ENCODE measurements at places on chromosomes 4 and X.

DNA sequence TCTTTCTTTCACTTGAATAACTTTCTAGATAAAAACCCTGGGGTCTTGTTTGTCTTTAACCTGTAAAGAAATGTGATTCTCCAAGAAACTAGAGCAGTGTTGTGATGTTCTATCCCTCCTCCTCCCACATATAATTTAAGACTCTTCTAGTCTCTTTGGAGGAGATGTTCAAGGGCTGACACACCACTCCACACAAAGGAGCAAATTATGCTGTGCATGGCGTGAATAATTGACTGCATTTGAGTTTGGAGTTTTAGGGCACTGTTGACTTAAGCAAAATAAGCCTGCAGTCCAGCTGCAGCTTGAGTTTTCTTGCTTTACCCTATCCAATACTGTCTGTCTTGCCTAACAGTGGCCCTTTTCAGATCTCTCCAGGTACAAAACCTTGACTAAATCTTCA, 119.7 kb downstream of the CHRDL1 start:
- no peak for DNase-seq

- no peak for DNase-seq
Measured at GRCh38 chr4:41723286-41723685, 25.2 kb downstream of the PHOX2B start.

GRCh38 chr4:136927172-136927571, 605.1 kb downstream of the PCDH18 start:
- DNase-seq, result no peak

DNA sequence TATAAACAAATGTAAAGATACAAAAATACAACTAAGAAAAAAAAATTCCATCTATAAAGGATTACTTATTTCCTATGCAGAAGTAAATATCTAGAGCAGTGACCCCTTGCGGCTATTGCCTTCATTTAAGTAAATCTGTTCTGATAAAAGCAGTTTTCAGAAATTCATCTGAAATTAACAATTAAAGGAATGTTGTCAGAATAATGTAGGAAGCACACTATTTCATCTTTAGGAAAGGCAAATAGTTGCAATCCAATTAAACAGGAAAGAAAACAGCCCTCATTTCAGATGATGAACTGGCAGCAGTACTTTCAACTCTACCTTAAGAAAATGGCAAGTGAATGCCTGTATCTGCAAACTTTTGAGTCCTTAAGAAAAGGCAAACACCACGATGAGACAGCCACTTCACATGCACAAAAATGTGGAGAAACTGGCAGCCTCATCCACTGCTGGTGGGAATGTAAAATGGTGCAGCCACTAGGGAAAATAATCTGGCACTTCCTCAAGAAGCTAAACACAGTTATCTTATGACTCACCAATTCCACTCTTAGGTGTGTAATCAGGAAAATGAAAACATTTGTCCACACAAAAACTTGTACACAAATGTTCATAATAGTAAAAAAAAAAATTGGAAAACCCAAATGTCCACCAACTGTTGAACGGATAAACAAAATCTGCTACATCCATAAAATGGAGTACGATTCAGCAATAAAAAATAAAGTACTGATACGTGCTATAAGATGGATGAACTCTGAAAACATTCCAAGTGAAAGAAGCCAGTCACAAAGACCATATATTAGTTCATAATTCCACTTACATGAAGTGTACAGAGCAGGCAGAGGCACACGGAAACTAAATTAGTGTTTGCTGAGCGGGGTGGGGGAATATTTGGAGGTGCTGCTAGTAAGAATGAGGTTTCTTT, 2.0 kb upstream of the THAP9 start:
- peak; percentile 21 for DNase-seq

GRCh38 chrX:107686792-107687191, 58.5 kb downstream of the PRPS1 start:
- no peak for DNase-seq

- DNase-seq, result no peak
Measured at GRCh38 chrX:109629310-109629709, 4.3 kb upstream of the KCNE5 start.

DNA sequence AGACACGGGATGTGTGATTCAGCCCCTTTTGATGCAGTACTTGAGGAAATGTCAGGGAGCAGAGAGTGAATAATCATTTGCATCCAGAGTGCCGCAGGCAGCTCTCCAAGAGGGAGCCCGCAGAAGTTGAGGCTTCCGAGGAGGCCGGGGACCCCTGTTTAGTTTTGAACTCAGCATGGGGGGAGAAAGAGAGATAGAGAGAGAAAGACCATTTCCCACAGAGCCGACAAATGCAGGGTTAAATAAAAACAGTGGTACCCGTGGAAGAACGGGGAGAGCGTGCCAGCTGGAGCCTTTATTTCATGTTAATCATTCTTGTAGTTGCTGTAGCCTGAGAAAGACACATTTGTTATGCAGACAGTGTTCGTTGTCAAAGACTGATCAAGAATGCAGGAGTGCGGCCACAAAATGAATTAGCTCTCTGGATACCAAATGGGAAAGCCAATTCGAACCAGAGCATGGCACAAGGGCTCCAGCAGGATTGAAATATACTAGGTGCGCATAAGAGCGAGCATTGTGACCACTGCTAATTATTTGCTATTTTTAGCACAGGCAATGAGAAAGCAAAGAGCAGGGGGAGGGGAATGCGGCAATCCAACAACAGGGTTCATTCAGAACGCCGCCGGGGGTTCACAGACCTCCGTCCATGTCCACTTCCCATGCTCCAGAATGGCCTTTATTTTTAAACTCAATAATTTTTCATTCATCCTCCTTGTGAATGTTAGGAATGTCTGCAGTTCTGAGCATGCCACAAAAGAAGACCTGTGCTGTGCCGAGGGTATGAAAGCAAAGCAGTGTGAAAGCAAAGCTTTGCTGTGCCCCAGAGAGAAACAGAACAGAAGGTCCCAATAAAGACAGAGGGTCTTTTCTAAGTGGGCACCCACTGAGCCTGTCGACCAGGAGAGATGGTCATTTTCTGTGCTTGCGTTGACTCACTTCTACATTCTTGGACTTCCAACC, 243.9 kb upstream of the VCX3A start:
- DNase-seq, result peak; percentile 52

DNA sequence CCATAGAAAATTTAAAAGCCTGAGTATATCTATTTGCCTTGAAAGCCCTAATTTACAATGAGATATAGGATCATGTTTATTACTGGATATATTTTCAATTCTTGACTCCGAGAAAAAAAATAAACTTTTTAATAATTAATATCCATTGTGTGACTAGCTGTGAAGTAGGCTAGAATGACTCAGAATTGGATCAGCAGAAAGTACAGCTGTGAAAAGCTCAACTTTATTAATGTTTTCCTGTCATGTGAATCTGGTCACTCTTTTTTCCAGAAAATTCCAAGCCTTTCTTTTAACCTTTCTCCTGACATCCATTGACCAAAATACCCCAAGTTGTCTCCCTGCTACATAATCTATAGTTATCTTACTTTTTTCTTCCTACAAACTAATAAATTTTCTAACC, 171.8 kb upstream of the PACRGL start:
- no peak for DNase-seq

GRCh38 chr4:82899374-82900065, 1.0 kb upstream of the THAP9 start:
- no peak for DNase-seq

GRCh38 chr4:184165291-184165690, 52.4 kb downstream of the ENPP6 start:
- DNase-seq, result no peak

- DNase-seq, result no peak
Measured at GRCh38 chr4:18630218-18631110, 608.9 kb upstream of the LCORL start.

DNA sequence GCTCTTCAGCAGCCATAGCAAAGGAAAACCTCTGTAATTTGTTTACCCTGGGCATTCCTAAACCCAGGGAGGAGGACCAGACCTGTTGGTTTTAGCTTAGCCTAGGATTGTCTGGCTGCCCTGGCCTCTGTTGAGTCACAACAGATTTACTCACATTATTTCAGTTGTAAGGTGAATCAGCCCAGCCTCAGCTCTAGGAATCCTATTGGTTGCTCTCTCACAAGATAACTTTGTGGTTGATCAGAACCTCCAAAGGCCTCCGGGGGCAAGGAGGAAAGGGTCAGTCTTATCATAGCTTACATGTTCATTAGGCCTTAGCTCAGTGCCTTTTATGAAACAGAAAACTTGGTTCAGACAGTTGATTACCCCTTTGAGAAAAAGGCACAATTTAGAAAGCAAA, 41.0 kb downstream of the PDK3 start:
- no peak for DNase-seq

DNA sequence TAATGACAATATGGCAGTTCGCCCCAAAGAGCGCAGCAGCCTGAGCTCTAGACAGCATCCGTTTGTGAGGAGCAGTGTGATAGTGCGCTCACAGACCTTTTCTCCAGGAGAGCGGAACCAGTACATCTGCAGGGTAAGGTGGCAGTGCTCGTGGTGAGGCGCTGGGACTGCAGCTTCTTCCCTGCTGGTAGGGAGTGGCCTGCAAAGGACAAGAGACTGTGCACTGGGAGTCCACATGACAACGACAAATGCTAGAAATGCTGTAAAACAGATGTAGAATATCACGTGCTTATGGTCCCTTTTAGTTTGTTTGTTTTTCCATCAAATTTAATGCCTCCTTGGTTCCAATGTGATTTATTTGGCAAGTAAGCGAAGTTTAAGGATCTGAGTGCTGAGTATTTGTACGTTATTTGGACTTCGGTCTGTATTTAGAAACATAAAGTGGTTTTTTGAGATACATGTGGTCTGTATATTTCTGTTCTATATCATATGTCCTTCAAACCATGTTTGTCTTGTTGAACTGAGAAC, 35.8 kb downstream of the CLDN22 start:
- no peak for DNase-seq

- DNase-seq, result peak; percentile 43
Measured at GRCh38 chr4:8200302-8200975, 1.3 kb downstream of the SH3TC1 start.

Data from SK-MEL-5 (cell line).